ENCODE measurements at places on chromosomes 3 and 15.

DNA sequence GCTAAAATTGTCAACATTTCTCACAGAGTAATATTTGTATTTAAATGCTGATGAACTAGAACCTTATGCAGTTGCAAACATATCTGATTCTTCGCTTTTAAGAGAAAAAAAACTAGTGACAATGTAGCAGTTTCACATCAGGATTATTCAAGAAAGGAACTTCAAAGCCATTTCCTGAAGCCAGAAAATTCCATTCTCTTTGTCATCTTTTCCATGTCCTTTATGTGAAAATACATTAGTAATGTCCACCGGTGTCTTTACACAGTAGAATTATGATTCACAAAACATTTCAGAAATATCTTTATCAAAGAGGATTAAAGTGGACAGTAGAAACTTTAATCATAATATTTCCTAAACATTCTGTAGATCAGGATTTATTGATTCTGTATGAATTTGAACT lies 12.7 kb upstream of the LXN start:
- H3K36me3 ChIP-seq, result peaks cover 9% of the 10 kb centered on the region
- H3K27ac ChIP-seq, result no peak overlapping the region
- no peak overlapping the region for H3K4me3 ChIP-seq
- no peak for DNase-seq
- H3K27me3 ChIP-seq, result no peaks in the 10 kb centered on the region

DNA sequence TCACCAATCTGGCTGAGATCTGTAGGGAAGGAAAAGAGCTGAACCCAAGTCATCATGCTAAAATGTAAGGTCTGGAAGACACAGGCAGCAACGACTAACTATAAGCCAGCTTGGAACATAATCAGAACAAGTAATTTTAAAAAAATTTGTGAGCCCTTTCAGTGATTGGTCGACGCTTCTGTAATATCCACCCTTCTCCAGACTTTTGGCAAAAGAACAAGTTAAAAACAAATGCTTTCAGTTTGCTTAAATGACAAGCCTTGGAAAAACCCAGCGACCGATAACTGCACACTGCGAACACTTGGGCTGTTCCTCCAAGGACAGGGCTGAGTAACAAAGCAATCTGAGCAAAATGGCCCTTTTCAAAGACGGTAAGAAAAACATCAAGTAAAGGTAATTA lies 49.6 kb downstream of the PCSK6 start:
- DNase-seq, result no peak
- H3K27me3 ChIP-seq, result peaks cover 5% of the 10 kb centered on the region
- H3K36me3 ChIP-seq, result no peaks in the 10 kb centered on the region
- no peak overlapping the region for H3K27ac ChIP-seq
- no peak overlapping the region for H3K4me3 ChIP-seq

GRCh38 chr15:66999046-66999968 lies 66.1 kb upstream of the SMAD3 start:
- no peak overlapping the region for H3K4me3 ChIP-seq
- H3K27ac ChIP-seq, result no peak overlapping the region
- H3K36me3 ChIP-seq, result peaks cover 2% of the 10 kb centered on the region
- DNase-seq, result no peak

DNA sequence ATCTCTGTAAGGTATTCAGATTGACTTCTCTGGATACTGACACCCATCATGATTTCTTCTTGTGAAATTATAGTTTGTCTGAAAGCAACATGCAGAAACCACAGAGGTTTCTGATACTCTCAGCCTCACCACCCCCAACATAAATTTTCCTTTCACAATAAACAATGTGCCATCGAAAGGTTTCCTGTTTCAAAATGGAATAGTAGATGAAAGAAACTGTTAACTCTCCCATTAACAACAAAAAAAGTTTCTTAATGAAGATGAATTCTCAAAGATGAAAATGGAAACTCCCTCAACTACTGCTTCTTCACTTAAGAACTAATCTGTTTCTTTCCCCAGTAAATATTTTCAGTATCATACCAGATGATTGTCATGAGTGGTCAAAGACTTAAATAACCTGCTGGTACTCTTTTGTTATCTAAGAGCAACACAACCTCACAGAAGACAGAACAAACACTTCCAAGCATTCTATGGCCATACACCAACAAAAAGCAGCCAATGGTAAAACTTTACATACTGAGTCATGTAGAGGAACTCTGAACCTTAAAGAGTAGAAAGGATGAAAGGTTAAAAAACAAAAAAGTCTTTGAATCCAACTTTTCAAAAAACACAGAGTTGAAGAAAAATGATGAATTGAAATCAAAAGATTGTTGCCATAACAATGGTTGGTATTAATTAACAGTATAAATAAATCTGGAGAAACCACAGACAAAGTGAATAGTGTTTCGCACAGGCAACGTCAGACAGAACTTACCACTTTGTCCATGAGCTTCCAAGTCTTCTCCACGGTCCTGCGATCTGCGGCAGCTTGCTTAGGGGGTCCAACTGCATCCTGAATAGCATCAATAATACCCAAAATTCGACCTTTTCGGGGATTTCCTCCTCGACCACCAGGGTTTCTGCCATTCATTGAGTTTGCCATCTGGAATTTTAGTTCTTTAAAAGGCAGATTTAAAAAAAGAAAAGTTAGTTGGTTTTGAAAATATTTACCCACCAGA lies 1.9 kb downstream of the CBLB start:
- H3K36me3 ChIP-seq, result peaks cover 42% of the 10 kb centered on the region
- peaks cover 51% of the 10 kb centered on the region for H3K4me1 ChIP-seq
- H3K4me3 ChIP-seq, result peak overlapping the region; percentile 100
- no peaks in the 10 kb centered on the region for H3K27me3 ChIP-seq
- DNase-seq, result no peak
- peak overlapping the region; percentile 99 for H3K27ac ChIP-seq

DNA sequence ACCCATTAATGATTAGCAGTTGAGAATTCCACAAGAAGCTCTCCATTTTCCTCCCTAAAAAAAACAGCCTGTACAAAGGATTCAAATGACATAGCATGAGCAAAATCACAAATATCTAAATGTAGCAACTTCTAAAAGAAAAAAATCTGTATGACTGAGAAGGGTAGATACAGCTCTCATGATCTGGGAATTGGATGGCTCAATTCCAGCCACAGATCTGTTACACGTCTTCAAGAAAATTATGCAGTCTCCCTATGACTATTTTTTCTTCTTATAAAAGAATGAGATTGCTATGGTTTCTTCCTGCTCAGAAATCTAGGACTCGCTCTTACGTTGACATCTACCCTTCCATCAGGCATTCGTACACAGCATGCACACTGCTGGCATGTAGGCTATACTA lies 71.5 kb downstream of the PLCH1 start:
- peaks cover 15% of the 10 kb centered on the region for H3K27me3 ChIP-seq
- H3K4me3 ChIP-seq, result no peak overlapping the region
- no peaks in the 10 kb centered on the region for H3K4me1 ChIP-seq
- DNase-seq, result no peak
- no peaks in the 10 kb centered on the region for H3K36me3 ChIP-seq

- no peaks in the 10 kb centered on the region for H3K27me3 ChIP-seq
- H3K4me1 ChIP-seq, result no peaks in the 10 kb centered on the region
- no peak overlapping the region for H3K4me3 ChIP-seq
- H3K27ac ChIP-seq, result no peak overlapping the region
- H3K36me3 ChIP-seq, result peaks cover 11% of the 10 kb centered on the region
- DNase-seq, result no peak
Observed at GRCh38 chr3:47491186-47491585, 15.4 kb upstream of the SCAP start.

DNA sequence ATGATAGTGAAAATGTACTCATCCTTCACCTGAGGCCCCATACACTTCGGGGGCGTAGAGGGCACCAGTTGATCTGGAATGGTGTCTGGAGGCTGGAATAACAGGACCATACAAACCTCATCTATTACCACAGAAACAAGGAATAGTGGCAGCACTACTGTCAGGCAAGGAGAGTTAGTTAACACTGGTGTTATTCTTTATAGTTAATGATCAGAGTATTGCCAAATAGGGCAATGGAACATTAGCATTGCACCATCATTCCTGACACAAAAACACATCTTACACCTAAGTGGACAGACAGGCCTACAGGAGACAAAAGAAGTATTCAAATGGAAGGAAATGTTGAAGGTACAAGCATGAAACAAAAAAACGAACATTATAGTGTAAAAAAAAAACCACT lies 137.0 kb upstream of the UBP1 start:
- DNase-seq, result no peak
- H3K4me3 ChIP-seq, result no peak overlapping the region
- no peaks in the 10 kb centered on the region for H3K4me1 ChIP-seq
- H3K27me3 ChIP-seq, result no peaks in the 10 kb centered on the region
- no peak overlapping the region for H3K27ac ChIP-seq
- peaks cover 8% of the 10 kb centered on the region for H3K36me3 ChIP-seq

- no peak for DNase-seq
- peaks cover 2% of the 10 kb centered on the region for H3K36me3 ChIP-seq
- no peak overlapping the region for H3K27ac ChIP-seq
- H3K4me3 ChIP-seq, result no peak overlapping the region
Observed at GRCh38 chr3:39282057-39282456, 2.2 kb upstream of the CX3CR1 start.

DNA sequence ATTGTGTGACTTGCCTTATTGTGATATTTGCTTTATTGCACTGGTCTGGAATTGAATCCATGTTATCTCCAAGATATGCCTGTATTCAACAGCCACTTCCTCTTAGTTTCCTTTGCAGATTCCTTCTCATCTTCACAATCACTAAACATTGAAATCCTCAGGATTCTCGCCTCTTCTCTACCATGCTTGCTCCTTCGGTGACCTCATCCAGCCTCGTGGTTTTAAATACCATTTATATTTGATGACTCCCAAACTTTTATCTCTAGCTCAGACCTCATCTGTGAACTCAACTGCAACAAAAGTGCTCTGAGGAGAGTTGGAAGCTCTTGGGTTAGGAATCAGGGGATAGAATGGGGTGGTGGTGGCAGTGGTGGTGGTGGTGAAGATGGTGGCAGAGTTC lies 19.9 kb downstream of the POLR2M start:
- no peaks in the 10 kb centered on the region for H3K4me1 ChIP-seq
- no peak for DNase-seq
- no peak overlapping the region for H3K27ac ChIP-seq
- H3K4me3 ChIP-seq, result no peak overlapping the region

GRCh38 chr15:68797191-68797590 lies 23.5 kb downstream of the ANP32A start:
- no peaks in the 10 kb centered on the region for H3K27me3 ChIP-seq
- DNase-seq, result peak; percentile 30
- H3K4me3 ChIP-seq, result peak overlapping the region; percentile 61
- H3K4me1 ChIP-seq, result peaks cover 97% of the 10 kb centered on the region
- H3K36me3 ChIP-seq, result peaks cover 35% of the 10 kb centered on the region
- H3K27ac ChIP-seq, result peak overlapping the region; percentile 90

- H3K27me3 ChIP-seq, result no peaks in the 10 kb centered on the region
- H3K4me3 ChIP-seq, result no peak overlapping the region
Observed at GRCh38 chr3:155504682-155505081, 211.2 kb upstream of the STRIT1 start.

DNA sequence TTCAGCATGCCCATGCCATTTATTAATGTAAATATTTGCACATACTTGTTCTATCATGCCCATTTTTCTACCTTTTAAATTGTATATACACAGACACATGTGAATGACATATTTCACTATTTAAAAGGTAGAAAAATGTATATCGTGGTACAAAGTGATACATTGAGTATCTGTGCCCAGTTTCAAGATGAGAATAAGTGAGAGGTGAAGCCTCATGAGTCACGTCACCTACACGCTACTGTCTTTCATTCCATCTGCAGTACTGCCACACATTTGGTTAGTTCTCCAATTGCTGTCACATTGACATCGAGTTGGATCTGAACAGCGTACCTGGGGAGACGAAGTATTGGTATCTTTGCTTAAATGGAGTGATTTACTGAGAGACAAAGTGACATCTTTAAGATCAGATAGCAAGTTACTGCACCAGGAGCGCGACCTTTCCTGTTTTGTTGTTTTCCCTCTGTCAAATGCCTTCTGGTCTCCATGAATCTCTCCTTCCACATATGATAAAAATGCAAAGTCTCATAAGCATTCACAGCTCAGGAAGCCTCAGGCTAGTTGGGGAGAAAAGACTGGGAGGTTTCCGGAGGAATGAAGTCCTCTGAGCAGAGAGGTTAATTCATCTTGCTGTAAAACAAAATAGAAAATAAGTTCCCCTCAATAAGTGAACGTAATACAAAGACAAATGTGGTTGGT lies 12.0 kb downstream of the GREM1 start:
- no peak overlapping the region for H3K27ac ChIP-seq
- no peak overlapping the region for H3K4me3 ChIP-seq
- no peaks in the 10 kb centered on the region for H3K36me3 ChIP-seq

DNA sequence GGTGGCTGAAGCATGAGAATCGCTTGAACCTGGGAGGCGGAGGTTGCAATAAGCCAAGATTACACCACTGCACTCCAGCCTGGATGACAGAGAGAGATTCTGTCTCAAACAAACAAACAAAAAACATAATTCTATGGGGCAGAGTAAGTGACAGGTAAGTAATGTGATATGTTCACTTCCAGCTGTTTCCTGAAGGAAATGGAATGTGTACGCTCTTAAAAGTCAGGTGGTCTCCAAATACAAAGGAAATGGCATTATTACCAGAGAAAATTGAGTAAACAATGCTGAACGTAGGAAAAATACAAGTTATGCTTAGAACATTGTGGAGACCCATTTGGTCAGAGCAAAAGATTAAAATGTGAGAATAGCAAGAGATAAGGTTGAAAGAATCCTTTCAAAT lies 278.5 kb downstream of the SCAPER start:
- DNase-seq, result no peak
- H3K4me1 ChIP-seq, result no peaks in the 10 kb centered on the region
- H3K4me3 ChIP-seq, result no peak overlapping the region
- H3K27ac ChIP-seq, result no peak overlapping the region
- H3K36me3 ChIP-seq, result no peaks in the 10 kb centered on the region

DNA sequence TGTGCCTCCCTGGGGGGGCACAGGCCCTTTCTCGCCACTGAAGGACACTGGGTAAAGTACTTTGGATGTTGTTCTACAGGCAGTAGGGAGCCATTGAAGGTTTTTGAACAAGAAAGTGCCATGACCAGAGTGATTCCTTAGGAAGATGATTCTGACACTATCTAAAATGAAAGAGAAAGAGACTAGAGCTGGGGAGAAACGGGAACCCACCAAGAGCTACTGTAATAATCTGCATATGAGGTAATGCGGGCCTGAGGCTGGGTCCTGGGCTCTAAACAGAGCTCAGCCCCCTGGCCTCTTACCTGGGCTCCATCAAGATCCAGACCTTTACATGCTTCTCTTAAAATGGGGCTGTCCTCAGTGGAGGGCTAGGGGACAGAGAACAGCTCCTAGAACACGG lies 24.9 kb downstream of the GRK7 start:
- H3K27ac ChIP-seq, result no peak overlapping the region
- no peak for DNase-seq
- H3K27me3 ChIP-seq, result no peaks in the 10 kb centered on the region

DNA sequence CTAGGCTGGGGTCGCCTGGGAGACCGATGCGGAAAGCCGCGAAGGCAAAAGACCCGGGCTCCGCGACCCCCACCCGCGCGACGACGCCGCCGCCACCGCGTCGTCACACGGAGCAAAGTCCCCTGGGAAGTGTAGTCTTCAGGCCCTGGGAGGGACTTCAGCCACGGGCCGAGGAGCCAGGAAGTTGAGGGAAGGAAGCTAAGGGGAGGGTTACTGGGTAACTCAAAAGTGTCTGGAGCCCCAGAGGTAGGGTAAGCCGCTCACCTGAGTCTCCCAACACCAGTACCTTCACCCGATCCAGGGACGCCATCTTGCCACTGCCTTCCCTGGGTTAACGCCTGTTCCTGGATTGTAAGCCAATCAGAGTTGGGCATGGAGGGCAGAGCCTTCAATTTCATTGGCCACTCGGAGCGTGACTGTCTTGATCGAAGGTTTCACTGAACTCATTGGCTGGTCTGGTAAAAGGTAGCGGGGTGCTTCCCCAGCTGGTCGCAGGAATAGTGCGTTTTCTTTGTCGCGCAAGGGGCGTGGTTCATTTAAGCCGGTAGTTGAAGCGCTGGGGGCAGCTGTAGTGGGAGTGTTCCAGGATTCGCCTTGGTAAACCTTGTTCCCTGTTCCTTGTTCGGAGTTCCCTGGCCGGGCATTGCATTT lies at the start of the genes GTF2E1 and RABL3:
TSS of gene GTF2E1 (plus strand) at position 547 of the 651 bp plus-strand sequence. CDS start 7,809 bp downstream, outside the sequence.
TSS of gene RABL3 (minus strand) at position 319 of the 651 bp plus-strand sequence. CDS start at position 310, 9 bp downstream.
- peaks cover 9% of the 10 kb centered on the region for H3K36me3 ChIP-seq
- H3K4me3 ChIP-seq, result peak within 1 kb of the TSS; percentile 84
- H3K27me3 ChIP-seq, result no peaks in the 10 kb centered on the region

Measured in activated T-helper 1 cell treated with anti-CD3 and anti-CD28 coated beads, Interleukin-12 subunit alpha, Interleukin-12 subunit beta, Interleukin-2, Interleukin-4 antibody, amounts not matched to agents 30 ng/mL and 10 ng/mL and 1 ng/mL, durations not matched to agents 14 hours and 24 hours and 36 hours (primary cell).